ENCODE measurements at places on chromosomes 3 and 15.

DNA sequence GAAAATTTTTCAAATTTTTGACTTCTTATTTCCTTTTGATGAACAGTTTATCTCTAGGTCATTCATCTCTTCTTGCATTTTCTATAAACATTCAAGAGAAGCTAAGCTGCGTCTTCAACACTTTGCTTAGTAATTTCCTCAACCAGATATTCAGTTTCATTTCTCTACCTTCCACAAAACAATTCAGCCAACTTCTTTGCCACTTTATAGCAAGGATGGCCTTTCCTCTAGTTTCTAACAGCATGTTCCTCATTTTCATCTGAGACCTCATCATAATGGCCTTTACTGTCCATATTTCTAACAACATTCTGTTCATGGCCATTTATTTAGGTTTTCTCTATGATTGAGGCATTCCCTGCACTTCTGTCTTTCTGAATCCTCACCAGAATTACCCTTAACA, 90.0 kb downstream of the ARIH1 start:
- no peak for DNase-seq

GRCh38 chr3:48493203-48493501, 10.8 kb downstream of the SHISA5 start:
- no peak for DNase-seq

DNA sequence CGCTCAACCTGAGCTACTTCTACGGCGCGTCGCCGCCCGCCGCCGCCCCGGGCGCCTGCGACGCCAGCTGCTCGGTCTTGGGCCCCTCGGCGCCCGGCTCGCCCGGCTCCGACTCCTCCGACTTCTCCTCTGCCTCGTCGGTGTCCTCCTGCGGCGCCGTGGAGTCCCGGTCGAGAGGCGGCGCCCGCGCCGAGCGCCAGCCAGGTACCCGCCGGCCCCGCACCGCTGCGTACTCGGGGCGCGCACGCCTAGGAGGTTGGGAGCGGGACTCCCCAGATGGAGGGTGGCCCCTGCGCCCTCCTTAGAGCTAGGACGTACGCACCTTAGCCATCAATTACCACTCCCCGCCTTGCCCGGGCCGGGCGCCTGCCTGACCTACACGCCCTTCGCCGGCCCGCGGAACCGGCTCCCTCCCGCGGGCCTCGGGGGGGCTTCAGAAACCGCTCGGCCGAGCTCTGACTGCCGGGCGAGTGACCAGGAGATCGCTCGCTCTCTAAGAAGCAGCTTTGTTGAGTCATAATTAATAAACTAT, 466 bp downstream of the NFKBIZ start:
- peak; percentile 55 for DNase-seq

DNA sequence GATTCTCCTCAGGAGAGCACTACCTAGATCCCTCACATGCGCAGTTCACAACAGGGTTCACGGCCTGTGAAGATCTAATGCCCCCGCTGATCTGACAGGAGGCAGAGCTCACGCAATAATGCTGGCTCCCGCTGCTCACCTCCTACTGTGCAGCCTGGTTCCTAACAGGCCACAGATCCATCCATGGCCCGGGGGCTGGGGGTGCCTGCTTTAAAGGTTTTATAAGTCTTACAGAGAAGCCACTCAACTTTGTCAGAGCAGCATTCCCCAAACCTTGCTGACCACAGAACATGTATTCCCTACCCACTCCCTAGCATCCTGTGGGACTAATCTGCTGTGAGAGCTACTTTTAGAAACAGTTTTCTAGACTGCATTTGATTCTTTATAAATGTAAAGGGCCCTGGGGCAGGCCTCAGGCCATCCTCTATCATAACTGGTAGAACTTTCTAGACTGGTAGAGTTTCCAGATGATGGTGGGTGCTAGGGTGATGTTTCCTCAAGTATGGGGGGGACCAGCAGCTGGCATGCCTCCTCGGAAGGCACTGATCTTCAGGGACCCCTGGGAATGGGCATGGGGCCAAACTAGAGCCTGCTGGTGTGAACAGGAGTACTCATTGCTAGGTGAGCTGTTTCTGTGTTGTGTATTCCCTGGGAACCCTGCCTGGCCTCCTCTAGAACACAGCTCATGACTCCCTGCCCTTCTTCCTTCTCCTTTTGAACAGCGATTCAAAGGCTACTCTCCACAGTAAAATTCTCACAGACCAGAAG, 25.7 kb upstream of the RAD18 start:
- no peak for DNase-seq

- no peak for DNase-seq
These were observed 10.8 kb downstream of the WDR5B start for GRCh38 chr3:122405015-122405414.

DNA sequence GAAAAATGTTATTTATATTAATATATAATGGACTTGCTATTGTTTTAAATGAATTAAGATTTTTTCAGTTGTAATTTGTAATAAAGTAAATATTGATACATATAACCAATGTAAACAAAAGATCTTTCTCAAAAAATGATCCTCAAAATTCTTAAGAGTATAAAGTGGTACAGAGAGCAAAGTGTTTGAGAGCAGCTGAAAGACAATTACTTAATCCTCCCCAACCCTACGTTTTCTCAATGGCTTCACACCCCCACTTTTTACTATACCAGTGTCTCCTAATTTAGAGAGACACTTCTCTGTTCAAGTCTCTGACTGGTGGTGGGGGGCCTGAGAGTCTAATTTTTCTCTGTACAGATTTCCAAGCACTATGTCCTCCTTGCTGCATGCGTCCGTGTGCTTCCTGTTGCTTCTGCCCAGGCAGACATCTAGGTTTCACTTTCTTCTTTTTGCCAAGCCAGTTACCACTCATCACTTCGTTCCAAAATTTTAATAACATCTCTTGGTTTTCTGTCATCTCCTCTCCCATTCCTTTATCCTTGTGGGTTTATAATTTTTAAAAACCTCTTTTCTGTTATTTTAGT, 276.3 kb upstream of the DNAJC19 start:
- DNase-seq: no peak

- no peak for DNase-seq
These were observed 21.6 kb upstream of the SLC6A20 start for GRCh38 chr3:45817831-45818522.

DNA sequence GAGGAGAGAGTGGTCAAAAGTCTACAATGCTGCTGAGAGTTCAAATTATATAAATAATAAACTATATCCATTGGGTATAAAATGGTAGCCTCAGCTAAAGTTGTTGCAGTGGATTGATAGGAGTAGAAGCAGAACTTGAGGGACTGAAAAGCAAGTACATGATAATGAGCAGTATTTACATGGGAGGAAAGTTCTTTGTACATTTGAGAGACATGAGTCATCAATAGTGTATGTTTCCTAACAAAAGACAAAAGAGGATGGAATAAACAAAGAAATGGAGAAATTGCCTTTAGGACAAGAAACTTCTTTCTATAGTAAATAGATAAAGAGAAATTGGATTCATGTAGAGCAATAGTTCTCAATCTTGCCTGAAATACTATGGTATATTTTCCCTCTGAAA, 110.0 kb upstream of the PLSCR5 start:
- DNase-seq: no peak

- DNase-seq: no peak
These were observed at the start of gene EPHA6 for GRCh38 chr3:96813820-96814650. TSS of gene EPHA6 (plus strand) at chr3:96814594.

GRCh38 chr3:23835802-23836201, 30.0 kb downstream of the UBE2E1 start:
- DNase-seq: no peak

GRCh38 chr3:58034738-58035523, 26.7 kb downstream of the FLNB start:
- peak; percentile 15 for DNase-seq

DNA sequence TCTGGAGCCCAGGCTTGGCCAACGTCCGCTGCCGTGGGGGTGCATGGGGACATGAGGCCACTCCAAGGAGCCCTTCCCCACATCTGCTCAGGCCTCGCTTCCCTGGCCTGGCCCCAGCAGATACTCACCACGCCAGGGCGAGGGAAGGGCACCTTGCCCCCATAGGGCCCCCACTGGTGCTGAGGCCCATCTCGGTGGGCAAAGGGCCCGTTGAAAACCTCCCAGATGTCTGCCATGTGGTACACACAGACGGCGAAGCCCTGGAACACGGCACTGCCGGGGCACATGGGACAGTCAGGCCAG, 4.7 kb downstream of the SEMA3G start:
- DNase-seq: no peak

DNA sequence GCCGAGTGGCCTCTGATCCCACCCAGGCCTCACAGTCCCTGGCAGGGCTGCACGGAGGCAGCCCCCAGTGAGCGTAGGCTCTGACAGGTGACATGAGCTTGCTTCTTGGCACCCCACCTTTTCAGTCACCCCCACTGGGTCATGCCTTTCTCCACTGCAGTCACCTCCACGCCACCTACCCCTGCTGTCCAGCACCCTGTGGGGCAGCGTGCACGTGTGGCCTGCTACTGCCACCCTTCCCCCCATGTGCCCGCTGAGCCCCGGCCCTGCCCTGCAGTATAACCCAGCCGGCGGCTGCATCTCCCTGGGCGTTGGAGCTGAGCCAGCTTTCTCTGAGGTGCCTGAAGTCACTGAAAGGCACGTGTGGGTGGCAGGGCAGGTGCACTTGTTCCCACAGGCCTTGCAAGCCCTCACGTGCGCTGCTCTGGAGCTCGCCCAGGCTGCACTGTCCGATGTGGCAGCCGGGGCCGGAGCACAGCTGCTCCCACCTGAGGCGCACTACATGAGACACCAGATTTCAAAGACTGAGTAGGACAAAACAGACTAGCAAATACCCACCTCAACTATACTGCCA, 65.6 kb downstream of the NIPA2 start:
- DNase-seq: no peak

DNA sequence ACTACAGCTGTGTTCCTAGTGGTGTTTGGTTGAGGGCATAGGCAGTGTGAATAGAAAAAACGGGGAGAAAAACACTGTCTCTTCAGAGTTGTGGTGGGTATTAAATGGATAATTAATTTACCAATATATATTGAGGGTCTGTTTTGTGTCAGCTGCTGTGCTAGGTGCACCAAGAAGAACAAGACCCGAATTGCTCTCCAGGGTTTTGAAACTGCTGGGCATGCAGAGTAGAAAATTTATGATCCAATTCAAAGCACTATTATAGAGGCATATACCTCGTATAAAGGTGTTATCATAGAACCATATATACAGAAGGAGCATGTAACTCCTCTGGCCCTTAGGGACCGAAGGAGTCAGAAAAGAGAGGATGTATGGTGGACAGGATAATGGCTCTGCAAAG, 1.6 kb upstream of the NMD3 start:
- no peak for DNase-seq

DNA sequence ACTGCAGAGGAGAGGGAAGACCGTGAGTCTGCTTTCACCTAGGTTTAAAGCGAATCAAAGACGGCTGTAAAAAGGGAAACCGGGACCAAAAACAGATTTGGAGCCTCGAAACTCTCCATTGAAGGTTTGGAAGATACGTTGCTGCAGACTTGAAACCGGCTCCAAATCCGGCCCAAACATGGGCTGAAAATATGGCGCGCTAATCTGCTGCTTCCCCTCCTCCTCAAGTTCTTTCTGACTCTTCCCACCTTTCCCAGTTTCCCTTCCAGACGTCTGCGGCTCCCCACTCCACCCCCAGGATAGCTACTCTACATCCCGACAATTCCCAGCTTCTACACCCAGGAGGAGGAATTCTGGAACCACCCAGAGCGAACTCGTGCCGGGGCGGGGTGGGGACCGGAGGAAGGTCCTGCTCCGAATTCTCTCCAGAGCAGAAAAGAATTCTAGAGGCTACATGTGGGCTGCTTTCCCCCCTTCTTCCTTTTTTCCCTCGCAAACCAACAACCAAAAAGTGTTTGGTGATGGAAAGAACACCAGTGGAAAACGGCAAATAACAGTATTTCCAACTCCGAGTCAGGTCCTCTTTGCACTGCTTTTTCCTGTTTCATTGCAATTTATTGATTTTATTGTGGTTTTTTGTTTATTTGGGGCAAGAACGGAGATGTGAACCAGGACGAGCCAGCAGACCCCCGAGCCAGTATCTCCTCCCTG, 8.5 kb downstream of the EOMES start:
- DNase-seq: no peak

DNA sequence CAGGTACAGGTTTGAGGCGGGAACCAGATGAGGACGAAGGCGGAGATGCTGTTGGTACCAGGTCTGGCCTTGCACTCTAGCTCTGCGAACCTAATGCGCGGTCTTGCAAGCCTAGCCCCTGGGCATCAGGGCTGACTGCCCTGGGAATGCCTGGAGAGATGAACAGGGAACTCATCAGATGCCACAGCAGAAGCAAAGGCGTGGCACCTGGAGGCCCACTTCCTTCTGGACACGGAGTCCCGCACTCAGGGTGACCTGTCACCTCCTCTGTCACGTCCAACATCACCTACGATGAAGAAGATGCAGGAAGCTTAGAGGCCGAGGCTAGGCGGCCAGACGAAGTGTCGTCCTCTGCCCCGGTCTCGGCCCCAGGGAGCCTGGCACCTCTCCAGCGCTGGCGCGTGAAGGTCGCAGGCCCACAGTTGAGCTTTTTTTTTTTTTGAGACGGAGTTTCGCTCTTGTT, 9.4 kb downstream of the RPLP1 start:
- no peak for DNase-seq

DNA sequence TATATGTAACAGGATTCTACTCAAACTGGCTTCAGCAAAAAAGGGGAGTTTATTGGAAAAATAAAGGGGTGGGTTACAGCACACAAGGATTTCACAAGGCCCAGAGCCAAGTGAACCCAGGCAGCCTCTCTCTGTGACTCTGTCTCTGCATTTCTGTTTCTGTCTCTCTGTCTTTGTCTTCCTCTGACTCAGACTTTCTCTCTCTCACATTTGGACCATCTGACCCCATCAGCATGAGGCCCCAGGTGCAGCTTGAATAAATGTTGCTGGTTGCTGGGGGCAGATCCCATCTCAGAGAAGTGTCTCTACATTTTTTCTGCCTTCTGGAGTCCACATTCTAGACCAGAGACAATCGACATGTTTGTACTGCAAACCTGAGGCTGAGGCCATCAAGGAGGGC, 45.0 kb downstream of the RPLP1 start:
- no peak for DNase-seq

DNA sequence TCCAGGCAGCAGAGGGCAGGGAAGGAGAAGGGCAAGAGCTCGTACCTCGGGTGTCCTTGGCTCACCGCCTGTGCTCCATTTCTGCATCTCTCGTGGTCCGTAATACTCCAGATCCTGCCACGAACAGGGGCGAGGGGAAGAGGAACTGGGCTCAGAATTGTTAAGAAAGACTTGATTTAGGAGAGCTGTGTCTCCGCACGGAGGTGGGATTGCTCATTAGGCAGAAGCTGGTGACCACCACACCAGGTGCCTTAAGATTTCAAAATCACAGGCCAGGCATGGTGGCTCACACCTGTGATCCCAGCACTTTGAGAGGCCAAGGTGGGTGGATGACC, 37.2 kb upstream of the BDH1 start:
- DNase-seq: no peak

DNA sequence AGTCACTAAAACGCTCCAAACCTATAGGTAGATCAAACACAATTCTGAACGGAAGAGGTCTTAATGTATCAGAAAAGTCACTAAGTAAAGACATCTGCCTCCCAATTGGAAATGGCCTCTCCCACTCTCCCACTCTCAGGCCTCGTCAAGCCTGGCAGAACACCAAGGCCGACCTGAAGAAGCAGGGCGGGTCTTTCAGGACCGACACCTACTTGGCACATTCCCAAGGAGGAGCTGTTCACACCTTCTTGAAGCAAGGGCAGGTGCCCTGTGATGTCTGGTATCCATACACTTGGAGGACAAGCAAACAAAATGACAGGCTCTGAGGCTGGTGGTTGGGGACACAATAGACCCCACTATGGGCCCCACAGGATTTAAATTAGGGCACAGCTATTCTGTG, 30.0 kb downstream of the XXYLT1 start:
- no peak for DNase-seq
